H54 (cell line): ENCODE measurements at places on chromosomes 7 and 10.

GRCh38 chr10:62851442-62851841 is 35.3 kb upstream of the EGR2 start:
- no peak for DNase-seq

- no peak for DNase-seq
Measured at GRCh38 chr10:53909791-53910190, 891.2 kb downstream of the PCDH15 start.

DNA sequence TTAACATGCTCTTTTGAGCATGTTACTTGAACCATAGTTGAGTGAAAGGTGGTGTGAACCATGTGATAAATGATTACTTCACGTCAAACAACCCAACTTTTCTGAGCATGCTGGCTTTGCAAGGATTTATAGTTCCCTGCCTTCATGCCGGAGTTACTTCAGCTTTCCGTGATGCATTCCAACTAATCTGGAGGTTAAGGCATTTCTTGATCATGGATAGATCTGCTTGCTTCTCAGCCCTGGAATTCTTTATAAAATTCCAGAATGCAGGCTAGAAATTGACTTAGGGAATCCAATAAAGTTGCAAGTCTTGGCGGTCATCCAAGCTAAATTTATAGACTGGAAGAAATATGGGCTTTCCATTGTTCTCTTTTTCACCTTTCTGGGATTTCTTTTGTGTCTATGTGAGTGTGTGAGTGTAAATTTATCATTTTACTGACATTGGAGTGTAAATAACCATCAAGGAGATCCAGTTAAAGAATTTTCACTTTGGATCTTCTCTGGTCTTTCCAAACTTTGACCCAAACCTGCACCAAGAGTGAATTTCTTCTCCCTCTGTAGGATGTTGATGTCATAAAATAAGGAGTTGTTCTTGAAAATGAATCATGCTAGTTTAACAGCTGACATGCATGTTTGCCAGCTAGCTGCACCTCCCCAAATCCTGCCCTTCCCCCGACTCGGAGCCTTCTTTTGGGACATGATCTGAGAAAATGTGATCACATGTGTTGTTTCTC is 289.0 kb downstream of the TWIST1 start:
- DNase-seq: no peak

GRCh38 chr7:122260336-122260735 is 44.2 kb downstream of the FEZF1 start:
- DNase-seq: no peak

- DNase-seq: no peak
Measured at GRCh38 chr10:43874984-43875383, 226.3 kb upstream of the ZNF32 start.

DNA sequence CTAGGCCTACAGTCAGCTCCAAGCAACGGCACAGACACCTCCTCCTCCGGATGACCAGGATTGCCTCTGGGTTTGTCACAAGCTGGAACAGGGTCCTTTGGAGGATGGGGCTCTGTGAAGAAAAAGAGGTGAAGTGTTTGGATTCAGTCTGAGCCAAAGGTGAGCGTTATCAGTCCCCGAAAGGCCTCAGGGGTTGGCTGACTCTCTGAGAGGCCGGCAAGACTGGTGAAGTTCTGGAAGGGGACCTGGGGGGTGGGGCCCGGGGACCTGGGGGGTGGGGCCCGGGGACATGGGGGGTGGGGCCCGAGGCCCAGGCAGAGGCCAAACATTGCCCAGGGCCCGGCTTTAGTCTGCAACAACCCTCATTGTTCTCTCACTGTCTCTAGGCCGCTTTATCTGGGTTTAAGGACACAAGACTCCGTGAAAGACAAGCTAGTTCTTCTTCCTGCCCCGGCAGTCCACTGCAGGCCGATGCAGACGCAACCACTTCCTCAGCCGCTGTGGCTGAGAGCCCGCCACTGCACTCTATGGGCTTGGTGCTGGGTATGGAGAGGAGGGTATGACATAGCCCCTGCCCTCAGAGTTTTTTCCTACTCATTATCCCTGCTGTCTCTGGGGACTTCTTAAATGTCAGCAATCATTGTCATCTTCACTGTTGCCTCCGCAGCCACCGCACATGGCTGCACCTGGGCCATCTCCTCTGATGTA is 27.4 kb upstream of the PSAP start:
- no peak for DNase-seq

DNA sequence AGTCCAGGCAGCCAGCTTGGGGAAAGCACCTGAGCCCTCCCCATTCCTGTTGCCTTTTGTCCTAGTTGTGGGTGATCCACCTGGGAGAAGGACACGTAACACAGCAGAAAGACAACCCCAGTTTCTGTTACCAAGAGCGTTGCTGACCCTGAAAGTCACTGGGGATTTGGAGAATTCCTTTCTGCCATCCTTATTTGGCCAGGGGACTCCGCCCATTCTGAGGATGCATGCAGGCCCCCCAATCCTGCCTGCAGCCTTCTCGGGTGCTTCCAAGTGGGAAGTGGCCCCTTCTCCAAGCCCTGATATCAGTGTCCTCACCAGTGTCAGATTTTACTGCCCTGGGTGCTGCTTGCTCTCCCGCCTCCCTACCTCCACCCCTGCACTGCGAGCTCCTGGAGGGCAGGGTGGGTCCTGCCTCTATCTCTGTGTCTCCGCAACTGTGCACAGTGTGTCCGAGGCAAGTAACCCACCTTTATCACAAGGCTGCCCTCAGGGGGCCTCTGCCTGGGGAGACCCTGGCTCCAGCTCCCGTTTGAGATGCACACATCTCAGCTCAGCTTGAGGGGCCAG is 9.2 kb upstream of the ADCY1 start:
- DNase-seq: no peak

DNA sequence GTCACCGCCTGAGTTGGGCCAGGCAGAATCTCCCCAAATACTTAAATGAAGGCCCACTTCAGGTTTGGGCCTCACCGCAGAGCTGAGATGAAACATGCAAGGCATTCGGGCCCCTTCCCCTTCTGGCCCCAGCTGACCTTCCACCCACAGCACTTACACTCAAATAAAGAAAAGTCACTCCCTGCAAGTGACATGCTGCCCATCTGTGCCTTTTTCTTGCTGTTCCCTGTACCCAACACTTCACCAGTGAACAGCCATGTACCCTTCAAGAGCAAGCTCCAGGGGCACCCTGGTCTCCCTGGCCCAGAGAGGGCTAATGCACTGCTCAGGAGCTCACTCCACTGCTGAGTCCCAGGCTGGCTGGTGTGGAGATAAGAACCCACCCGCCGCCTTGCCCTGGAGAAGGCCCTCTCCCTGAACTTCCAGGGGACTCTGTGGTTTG is 40.7 kb downstream of the ZCCHC24 start:
- DNase-seq: no peak

DNA sequence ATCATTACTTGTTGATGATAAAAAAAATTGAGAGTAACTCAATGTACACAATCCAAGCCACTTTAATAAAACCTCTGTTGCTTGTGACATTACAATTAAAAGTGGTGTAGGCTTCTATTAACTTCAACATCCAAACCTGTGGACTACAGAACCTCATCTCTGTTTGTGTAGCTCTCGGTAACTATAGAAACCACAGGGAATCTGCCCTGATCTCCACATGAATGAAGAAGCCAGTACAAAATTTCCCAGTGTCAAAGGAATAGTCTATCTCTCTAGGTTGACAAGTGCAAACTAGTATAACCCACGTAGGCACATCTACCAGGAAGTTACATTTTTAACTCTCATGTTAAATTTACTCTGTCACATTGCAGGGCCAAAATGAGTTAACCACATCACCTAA is 204.3 kb downstream of the CHCHD3 start:
- no peak for DNase-seq

DNA sequence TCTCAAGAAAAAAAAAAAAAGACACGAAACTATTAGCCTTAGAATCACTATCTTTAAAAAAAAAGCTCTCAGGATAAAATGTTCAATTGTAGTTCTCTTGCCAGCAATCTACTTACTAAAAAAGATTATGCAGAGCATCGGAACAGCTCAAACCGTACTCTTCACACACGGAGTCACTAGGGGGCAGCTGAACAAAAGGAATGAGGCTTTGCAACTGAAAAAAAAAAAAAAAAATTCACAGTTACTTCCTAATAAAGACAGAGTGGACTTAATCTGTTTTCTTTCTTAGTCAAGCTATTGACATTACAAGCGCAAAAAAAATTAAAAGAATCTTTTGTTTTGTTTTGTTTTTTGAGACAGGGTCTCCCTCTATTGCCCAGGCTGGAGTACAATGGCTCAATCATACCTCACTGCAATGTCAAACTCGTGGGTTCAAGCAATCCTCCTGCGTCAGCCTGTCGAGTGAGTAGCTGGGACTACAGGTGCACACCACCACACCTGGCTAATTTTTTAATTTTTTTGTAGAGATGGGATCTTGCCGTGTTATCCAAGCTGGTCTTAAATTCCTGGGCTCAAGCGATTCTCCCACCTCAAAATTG is 11.5 kb downstream of the PMS2 start:
- DNase-seq: peak; percentile 47

- DNase-seq: no peak
Measured at GRCh38 chr7:48899932-48900331, 24.4 kb upstream of the CDC14C start.

DNA sequence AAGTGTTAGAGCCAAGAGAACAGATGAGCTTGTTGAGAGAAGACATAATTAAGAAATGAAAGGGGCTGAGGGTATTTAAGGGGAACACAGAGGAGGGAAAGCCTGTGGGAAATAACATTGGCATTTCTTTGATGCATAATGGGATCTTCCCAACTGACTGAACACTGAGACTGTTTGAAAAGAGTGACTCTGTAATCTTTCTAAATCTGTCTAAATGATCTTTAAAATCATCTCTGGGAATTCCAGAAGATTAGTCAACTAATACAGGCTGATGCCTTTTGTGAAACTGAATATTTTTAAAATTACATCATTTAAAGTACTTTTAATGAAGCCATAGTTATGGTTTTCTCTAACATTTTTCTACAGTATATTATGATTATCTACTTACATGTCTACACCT is 17.4 kb upstream of the SLC35G1 start:
- no peak for DNase-seq

DNA sequence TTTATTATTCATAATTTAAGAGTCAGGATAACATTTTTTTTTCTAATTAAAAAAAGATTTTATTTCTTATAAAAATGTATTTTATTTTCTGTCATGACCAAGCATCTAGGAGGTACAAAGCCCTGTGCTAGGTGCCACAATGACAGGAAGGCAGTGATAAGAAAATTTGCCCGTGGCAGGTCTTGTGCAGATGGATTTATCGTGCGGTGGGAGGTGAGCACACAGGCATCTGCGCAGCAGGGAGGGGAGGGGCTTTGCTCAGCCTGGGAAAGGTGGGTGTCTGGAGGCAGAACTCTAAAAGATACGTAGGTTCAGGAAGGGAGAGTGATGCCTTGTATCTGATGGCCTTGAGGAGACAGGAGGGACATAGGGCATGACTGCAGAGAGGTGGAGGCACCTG is 115.6 kb downstream of the ABCA13 start:
- no peak for DNase-seq

- DNase-seq: no peak
Measured at GRCh38 chr7:25759286-25759685, 392.7 kb upstream of the NFE2L3 start.

- DNase-seq: no peak
Measured at GRCh38 chr7:143460271-143460979, 17.2 kb downstream of the TAS2R60 start.

GRCh38 chr10:73075829-73076228 is 20.8 kb downstream of the P4HA1 start:
- no peak for DNase-seq

GRCh38 chr7:30034501-30034900 is 6.3 kb downstream of the PLEKHA8 start:
- DNase-seq: no peak

GRCh38 chr10:3750006-3750816 is 34.8 kb downstream of the KLF6 start:
- DNase-seq: no peak

- DNase-seq: no peak
Measured at GRCh38 chr10:48389272-48389671, 82.8 kb downstream of the MAPK8 start.

- DNase-seq: no peak
Measured at GRCh38 chr7:17460001-17460400, 161.5 kb downstream of the AHR start.

DNA sequence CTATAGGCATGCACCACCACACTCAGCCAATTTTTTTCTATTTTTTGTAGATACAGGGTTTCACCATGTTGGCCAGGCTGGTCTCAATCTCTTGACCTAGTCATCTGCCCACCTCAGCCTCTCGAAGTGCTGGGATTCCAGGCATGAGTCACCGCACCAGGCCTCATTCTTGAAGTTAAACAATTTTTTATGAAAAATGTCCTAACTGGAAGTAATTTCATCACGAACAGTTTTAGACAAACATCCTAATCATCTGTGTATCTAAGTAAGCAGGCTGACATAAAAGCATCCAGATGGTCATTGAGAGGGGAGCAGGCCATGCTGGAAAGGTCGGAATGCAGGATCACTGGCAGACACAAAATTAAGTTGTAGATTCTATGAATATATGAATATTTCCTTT is 269.1 kb downstream of the ZMYND11 start:
- no peak for DNase-seq

DNA sequence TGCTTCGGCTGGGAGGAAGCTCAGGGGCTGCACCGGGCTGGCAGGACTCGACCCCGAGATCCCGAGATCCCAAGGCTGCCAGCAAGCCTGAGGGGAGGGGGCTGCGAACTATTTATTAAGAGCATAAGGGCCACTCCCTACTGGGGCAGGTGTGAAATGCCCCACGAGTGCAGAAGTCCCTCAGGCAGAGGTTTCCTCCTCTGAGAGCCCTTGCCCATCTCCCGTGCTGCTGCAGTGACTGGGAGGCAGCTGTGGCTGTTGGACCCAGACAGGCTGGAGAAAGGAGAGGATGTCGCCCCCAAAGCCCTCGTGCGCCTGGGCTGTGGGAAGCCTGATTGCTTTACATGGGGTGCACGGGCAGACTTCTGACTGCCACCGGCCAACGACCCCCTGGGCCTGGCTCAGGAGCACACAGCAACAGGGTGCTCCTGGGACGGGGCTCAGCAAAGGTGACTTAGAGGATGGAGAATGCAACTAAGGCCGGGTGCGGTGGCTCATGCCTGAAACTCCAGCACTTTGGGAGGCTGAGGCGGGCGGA is 39.8 kb downstream of the RGS10 start:
- DNase-seq: no peak

DNA sequence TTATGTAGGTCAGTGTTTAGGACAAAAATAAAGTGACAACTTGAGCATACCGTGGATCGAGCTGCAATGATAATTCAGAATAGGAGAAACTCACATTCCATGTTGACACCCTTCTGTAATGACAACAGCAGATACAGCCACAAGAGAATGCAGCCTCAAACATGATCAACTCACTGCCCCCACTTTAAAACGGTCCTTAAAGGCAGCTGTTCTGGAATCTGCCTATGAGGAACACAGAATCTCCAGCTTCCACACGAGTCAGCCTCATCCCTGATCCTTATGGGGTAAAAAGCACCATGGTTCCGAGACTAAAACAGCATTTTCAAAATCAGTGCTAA is 32.5 kb upstream of the DAGLB start:
- no peak for DNase-seq

GRCh38 chr7:105677410-105677730 is 96.1 kb upstream of the EFCAB10 start:
- no peak for DNase-seq

DNA sequence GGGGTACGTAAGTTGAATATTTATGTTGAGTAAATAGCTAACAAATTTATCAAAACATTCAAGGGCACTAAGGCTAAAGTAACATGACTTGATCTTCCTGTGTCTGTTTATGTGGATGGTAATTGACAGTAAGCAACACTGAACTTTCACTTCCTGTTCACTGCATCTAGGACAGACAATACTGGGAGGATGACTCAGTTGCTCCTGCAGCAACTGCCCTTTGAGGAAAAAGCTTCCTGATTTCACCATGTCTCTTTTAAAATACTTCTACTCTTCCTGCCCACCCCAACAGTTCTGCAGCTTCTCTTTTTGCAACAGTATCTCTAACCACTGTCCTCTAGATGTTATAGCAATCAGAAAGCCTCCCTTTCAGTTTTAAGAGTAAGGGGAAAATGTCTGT is 76.6 kb upstream of the HGF start:
- DNase-seq: no peak
